ENCODE measurements at places on chromosomes 5 and 9. TPM values are rescaled to one million over a fixed set of nuclear protein-coding genes. Genes with fewer than 3 reads are reported as not detected.

SPATA31C1 gene
- polyA plus RNA-seq: not detected

SPATA6L gene
- polyA plus RNA-seq: not detected

TRAF2 gene
- polyA plus RNA-seq: 25.2 TPM

QRFP gene
- not detected for polyA plus RNA-seq

DNA sequence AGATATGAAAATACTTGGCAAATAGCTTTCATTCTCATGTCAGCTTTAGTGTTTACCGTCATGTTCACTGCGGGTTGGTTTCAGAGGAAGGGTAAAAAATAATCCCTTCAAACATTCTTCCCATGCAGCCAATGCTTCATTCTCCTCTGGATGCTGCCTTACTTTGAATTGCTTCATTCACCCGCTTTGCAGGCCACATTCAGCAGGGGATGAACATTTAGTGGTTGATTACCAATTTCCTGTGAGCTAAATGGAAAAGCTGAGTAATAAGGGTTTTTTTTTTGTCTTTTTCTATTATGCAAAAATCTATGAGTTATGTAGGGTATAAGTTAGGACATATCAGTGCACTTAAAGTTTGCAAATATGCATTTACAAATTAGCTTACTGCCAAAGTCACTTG is 96.3 kb upstream of the MEF2C start:
- DNase-seq: no peak
- no peaks in the 10 kb centered on the region for H3K27me3 ChIP-seq
- H3K4me3 ChIP-seq: no peak overlapping the region
- no peak overlapping the region for H3K27ac ChIP-seq

- no peak overlapping the region for H3K4me3 ChIP-seq
- no peaks in the 10 kb centered on the region for H3K27me3 ChIP-seq
- H3K27ac ChIP-seq: no peak overlapping the region
- no peaks in the 10 kb centered on the region for H3K4me1 ChIP-seq
These were observed 21.0 kb downstream of the CSF1R start for GRCh38 chr5:150065346-150065745.

DNA sequence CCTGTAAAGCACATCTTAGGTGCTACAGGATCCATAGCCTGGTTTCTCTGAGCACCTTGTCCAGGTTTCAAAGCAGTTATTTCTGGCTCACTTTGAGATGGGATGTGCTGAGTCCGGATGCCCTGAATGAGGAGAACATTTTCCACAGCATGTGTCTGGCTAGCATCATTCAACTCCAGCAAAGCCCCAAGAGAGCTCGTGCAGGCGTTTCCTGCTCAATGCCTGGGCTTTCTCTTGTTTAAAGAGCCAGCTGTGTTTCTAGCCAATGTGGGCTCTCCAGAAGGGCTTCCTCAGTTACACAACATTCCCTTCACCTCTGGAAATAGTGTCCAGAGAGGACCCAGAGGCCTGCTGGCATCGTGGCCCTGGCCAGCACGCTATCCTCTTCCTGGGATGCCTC is 411.7 kb downstream of the DMAC1 start:
- H3K4me3 ChIP-seq: no peak overlapping the region
- no peaks in the 10 kb centered on the region for H3K27me3 ChIP-seq
- no peaks in the 10 kb centered on the region for H3K4me1 ChIP-seq

- no peaks in the 10 kb centered on the region for H3K36me3 ChIP-seq
- H3K27ac ChIP-seq: no peak overlapping the region
- no peak for DNase-seq
- no peaks in the 10 kb centered on the region for H3K4me1 ChIP-seq
- no peaks in the 10 kb centered on the region for H3K27me3 ChIP-seq
These were observed 230.8 kb upstream of the NR4A3 start for GRCh38 chr9:99590840-99591239.

DNA sequence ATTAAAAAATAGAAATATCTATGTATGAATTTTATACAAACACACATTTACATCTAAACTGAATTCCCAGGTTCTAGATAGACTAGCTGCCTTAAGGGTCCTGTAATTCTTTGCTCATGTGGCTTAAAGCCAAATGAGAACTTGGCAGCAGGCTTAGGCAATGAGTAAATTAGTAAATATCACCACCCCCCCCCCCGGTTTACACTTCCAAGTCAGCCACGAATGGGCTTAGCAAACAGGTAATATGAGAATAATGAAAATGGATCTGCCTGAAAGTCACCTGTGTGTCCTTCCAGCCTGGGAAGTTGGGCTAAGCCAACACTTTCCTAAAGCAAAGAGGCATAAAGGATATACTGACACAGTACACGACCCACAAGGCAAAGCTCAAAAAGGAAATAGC is 108.6 kb downstream of the KLHL3 start:
- H3K27ac ChIP-seq: no peak overlapping the region
- H3K4me1 ChIP-seq: no peaks in the 10 kb centered on the region
- DNase-seq: no peak
- no peaks in the 10 kb centered on the region for H3K27me3 ChIP-seq
- no peaks in the 10 kb centered on the region for H3K36me3 ChIP-seq

DNA sequence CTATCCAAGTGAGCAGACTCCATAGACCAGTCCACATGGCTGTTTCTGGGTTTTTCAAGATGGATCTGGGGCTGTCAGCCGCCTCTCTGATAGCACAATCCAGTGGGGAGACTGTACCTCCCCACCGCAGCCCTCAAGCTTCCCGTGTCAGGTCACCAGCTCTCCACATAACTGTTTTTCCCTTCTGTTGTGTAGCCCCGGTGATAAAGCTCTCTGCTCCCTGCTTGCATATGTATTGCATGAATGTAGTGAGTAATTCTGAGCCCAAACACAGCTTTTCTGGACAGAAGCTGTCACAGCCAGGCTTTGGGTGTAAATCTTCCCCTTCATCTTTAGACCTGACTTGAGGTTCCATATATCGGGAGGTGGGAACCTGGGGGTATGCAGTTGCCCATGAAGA is 23.1 kb upstream of the CFAP157 start:
- no peak overlapping the region for H3K4me3 ChIP-seq
- H3K4me1 ChIP-seq: no peaks in the 10 kb centered on the region
- H3K27ac ChIP-seq: no peak overlapping the region
- H3K36me3 ChIP-seq: no peaks in the 10 kb centered on the region
- no peak for DNase-seq

DNA sequence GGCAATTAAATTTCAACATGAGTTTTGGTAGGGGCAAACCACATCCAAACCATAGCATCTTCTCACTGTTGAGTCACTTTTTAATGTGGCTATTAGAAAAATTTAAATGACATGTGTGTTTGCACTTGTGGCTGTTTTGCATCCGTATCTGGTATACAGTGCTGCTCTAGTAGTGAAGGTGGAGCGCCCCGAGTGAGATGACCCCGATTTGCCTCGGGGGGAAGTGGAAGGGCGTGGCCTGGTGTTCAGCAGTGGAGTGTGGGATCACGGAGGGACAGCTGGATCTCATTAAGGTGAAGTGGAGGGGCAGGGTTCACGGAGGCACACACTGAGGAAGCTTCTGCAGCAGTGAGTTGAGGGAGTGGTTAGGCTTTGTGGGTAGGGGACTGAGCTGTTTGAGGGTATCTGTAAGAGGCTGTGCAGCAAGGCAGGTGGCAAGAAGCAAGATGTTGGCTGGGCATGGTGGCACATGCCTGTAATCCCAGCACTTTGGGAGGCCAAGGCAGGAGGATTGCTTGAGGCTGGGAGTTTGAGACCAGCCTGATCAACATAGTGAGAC is 6.2 kb upstream of the GMCL2 start:
- DNase-seq: no peak
- H3K4me1 ChIP-seq: peaks cover 5% of the 10 kb centered on the region
- no peaks in the 10 kb centered on the region for H3K36me3 ChIP-seq
- peaks cover 5% of the 10 kb centered on the region for H3K27me3 ChIP-seq
- no peak overlapping the region for H3K4me3 ChIP-seq

Measured in CD4-positive, alpha-beta memory T cell (primary cell).